NCI-H1417 treated with DMSO at 0.1 percent for 48 hours (cell line): ENCODE measurements at places on chromosomes 2 and 18.
A peak's percentile ranks its signal among the peaks of the same experiment; 100 is the strongest.

DNA sequence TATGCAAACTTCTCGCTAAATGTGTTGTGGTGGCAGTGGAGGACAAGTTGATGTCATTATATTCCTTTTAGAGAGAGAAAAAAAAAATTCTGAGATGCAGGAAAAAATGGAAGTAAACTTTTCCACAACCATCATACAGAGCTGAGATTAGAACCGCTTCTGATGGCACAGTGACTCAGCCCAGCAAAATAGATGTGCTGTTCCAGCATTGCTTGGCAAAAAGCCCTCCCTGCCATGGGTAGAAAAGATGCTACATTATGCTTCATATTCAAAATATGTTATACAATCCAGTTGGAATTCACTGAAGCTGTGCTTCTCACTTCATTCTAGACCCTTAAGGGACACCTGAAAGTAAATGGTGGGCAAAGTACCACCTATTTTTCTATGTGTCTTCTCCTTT, 1047.6 kb upstream of the FANCL start:
- DNase-seq = no peak

DNA sequence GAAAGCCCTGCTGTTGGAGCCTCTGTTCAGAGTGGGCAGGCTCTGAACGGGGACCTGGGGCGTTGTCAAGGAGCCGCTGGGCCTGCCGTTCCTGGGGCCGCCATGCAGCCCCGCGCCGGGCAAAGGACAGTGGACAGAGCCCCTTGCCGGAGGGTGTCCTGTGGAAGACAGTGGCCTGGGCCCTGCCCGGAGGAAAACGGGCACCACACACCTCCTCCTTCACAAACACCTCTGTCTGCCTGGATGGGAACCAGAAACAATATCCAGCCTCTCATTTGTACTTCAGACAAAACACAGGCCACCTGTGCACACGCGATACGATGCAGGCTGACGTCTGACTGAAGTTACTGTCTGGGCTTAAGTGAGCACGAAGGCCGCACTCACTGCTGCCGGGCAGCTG, 233.7 kb downstream of the TWIST2 start:
- no peak for DNase-seq

- DNase-seq = no peak
Observed at GRCh38 chr18:2909431-2910140, 62.8 kb downstream of the EMILIN2 start.

DNA sequence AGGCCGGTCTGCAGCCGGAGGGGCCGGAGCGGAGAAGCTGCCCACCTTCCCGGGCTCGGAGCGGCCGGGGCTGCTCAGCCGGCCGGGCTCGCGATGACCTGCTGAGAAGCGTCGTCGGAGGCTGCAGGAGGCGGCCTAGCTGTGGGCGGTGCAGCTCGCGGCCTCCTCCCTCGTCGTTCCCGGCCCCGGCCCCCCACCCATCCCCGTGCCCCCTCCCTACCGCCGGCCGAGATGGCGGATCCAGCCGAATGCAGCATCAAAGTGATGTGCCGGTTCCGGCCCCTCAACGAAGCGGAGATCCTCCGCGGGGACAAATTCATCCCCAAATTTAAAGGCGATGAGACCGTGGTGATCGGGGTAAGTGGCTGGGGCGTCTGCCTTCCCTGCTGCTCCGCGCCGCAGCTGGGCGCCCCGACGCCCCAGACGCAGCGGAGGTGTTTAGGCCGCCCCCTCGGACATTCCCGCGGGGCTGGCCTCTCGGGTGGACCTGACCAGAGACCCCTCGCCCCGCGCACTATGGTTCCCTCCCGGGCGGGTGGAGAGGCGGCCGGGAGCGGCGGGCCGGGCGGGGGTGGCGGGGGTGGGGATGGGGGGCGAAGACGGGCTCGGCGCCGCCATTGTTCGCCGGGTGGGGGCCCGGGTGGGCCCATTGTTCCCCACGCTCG, 492 bp downstream of the KIF5C start:
- DNase-seq = no peak

- DNase-seq = no peak
Observed at GRCh38 chr2:108583903-108584520, 49.7 kb downstream of the LIMS1 start.

- DNase-seq = no peak
Observed at GRCh38 chr18:47821314-47821713, 109.1 kb downstream of the SMAD2 start.

GRCh38 chr2:85787282-85787980, 33.6 kb downstream of the ATOH8 start:
- DNase-seq = no peak

- DNase-seq = no peak
Observed at GRCh38 chr2:239519089-239519920, 118.5 kb upstream of the HDAC4 start.

DNA sequence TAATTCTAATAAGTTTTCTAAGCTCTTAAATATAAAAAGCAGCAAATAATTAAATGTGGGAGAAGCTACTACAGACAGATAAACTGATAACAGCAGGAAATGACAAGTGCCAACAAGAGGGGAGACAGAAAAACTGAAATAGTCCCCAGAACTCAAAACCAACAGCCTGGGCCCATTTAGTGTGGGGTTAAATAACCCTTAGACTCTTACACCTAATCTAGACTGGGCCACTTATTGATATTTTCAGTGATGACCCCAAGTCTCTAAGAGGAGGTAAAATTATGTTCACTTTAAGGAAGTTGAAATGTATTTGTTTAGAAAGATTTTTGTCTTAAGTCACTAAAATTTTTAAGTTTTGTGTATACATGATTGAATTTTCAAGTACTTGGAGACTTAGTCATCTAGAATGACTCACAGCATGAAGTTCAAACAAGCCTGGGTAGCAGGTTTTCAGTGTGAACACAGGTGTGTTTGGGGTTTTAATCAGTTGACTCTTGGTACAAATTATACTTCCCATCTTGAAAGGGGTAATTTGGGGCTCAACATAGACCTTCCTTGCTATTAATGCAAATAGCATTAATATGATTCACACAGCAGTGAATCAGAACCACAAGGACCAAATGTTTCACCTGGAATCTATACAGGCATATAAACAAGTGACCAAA, 54.9 kb upstream of the MYO3B start:
- no peak for DNase-seq

- no peak for DNase-seq
Observed at GRCh38 chr2:218605432-218605831, 2.3 kb upstream of the PLCD4 start.

DNA sequence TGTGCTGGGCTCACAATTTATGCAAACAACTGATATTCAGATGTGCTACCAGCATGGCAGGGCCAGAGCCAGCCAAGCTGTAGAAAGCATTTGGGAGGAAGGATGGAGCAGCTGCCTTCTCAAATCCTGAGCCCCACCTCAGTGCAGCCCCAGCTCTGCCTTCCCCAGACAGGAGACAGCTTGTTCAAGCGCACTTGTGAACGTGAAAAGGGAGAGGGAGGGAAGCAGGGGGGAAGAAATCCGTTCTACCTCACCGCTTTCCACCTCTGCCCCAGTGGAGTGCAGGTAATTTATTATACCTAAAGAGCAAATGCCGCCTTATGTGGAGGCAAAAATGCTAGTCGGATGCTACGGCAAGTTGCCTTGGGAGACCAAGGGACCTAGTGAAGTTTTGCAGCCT, 66.0 kb upstream of the SLC14A2 start:
- no peak for DNase-seq

DNA sequence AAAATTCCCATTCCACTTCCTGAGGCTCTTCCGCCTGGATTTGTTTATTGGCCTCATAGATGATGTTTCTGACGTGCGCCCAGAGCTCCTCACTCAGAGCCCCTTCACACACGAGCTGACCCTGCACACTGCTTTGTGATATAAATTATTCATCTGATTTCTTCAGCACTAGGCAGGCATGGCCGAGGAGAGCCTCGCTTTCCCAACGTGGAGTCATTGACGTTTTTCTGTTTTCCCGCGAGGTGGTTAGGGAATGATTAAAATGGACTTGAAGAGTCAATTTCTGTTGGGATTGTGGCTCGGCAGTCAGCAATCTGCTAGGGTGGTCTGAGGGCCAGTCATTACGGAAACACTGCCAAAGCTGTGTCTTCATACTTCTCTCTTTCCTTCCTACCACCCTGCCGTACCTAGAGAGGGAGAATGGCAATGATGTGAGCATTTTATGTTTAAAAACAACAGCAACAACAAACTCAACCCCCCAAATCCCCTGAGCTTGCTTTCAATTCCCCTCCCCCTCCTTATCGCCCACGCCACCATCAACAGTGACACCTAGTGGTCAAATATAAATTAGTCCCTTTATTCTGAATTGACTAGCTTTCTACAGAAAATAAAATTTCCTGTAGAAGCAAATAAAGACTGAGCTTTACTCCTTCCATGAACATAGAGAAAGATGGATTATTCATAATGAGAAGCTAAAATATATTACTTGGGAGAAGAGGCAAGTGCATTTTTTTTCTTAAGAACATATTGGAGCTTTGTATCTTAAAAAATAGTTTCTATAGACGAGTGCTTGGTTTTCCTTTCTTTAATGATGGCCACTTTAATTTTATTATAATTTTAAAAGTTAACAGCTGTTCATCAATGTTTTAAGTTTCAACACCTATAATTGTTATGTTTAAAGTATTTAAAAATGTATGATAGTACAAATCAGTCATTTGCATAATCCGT, 285.1 kb downstream of the MTX2 start:
- DNase-seq = peak; percentile 70

GRCh38 chr2:53945538-53945937, 25.3 kb downstream of the PSME4 start:
- no peak for DNase-seq

DNA sequence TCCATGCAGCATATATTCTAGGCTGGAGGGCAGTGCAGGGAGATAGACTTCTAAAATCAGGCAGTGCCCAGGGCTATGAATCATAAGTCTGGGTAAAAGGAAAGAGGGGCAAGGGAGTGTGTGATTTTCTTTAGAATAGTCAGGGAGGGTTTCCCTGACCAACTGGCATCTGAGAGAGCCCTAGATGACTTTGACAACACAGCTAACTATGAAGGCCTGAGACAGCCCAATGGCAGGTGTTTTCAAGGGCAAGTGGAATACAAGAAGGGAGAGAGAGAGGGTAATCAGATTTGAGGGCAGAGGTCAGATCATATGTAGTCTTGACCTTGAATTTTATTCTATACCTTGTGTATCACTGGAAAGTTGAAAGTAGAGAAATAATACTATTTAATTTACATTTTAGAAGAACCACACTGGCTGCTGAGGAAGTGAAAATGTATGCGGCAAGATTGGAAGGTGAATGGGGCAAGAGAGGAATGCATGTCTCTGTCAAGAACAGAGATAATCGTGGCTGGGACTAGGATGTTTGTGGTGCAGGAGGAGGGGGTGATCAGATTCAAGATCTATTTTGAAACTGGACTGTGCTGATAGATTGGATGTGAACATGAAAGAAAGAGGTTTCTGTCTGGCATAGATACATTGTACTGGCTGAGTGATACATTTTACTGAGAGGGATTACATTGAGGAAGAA, 1.9 kb upstream of the ITGB6 start:
- no peak for DNase-seq

DNA sequence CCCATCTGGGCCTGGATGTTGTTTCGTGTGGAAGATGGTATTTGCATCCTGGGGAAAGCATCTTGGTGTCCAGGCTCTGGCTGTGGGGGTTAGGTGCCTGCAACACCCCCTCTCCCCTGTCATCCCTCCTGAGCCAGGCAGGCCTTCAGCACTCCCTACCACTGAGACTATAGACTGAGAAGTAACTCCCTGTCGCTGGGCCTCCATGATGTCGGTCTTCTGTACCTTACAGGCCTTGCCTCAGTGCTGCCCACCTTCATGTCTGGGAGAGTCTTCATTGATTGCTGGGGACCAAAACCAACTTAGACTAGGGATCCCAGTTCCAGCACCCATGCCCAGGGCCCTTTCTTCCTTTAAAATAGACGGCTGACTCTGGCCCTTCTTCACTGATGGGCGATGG, 33.1 kb upstream of the DNMT3A start:
- DNase-seq = no peak

- no peak for DNase-seq
Observed at GRCh38 chr2:229666811-229667210, 47.5 kb downstream of the DNER start.

DNA sequence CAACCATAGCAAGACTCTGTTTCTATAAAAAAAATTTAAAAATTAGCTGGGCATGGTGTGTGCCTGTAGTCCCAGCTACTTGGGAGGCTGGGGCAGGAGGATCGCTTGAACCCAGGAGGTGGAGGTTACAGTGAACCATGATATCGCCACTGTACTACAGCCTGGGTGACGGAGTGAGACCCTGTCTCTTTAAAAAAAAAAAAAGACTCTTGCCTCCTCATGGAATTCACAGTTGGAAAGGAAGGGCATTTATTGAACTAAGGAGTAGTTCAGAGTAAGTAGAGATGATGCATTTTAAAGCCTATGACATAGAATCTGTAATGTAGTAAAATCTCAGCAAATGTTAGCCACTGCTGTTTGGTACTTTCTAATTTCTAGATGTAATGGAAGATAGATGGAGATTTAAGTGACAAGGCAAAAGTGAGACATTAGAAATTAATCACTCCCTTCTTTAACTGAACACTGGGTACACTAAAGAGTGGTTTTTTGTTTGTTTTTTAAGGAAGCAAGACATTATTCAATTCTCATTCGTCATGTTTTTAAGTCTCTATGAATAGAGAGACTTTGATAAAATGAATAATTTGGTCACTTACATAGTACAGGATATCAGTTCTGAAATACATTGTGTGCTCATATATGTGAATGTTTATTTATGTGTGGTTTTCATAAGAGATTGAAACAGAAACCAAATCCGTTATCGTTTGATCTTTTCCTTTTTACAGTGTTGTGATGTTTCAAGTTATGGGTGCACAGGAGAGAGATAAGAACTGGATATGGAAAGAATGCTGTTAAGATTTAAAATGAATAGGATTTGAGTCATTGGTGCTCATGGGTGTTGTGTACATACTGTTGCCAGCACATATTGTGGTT, 186.1 kb upstream of the STON1 start:
- DNase-seq = no peak

- DNase-seq = no peak
Observed at GRCh38 chr2:134293719-134294537, 40.1 kb downstream of the MGAT5 start.

- peak; percentile 17 for DNase-seq
Observed at GRCh38 chr2:69499966-69500365, 62.7 kb upstream of the NFU1 start.

- DNase-seq = no peak
Observed at GRCh38 chr2:219448099-219448775, 13.6 kb downstream of the SPEG start.

- no peak for DNase-seq
Observed at GRCh38 chr2:46978723-46979122, 63.1 kb upstream of the MCFD2 start.

DNA sequence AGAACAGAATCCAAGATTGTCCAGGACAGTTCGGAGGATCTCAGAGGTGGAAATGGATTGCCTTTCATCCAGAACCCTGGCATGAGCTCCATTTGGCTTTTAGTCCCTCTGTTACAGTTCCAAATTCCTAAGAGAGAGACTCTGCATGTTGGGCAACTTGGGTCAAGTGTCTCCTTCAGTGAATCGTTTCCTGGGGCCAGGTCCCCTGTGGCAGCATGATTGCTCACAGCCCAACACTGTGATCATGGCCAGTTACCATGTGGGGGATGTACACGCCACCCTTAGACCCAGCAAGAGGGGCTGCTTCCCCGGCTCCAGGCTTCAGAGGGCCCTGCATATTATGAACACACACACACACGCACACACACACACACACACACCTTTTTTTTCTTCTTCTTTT, 118.6 kb upstream of the GLI2 start:
- no peak for DNase-seq

GRCh38 chr2:97868986-97869721, 126.6 kb downstream of the TMEM131 start:
- no peak for DNase-seq
